Left ventricle myocardium inferior (tissue), 1 donor: ENCODE measurements at places on chromosomes 11 and 22. TPM values are rescaled to one million over a fixed set of nuclear protein-coding genes. Genes with fewer than 3 reads are reported as not detected.

Gene CSRP3
- total RNA-seq: 2,290 TPM

Gene LARGE2
- not detected for total RNA-seq

Gene TBX10
- 0.14 TPM for total RNA-seq

Gene CRACR2B
- total RNA-seq: 23.2 TPM

Gene CD3G
- 0.16 TPM for total RNA-seq

Gene SREBF2
- 74.5 TPM for total RNA-seq

Gene DGCR6
- total RNA-seq: 13.9 TPM

Gene SMTNL1
- total RNA-seq: not detected

Gene BEST1
- 0.58 TPM for total RNA-seq

Gene TRIM6
- 0.58 TPM for total RNA-seq

Gene EFEMP2
- total RNA-seq: 85.1 TPM

DNA sequence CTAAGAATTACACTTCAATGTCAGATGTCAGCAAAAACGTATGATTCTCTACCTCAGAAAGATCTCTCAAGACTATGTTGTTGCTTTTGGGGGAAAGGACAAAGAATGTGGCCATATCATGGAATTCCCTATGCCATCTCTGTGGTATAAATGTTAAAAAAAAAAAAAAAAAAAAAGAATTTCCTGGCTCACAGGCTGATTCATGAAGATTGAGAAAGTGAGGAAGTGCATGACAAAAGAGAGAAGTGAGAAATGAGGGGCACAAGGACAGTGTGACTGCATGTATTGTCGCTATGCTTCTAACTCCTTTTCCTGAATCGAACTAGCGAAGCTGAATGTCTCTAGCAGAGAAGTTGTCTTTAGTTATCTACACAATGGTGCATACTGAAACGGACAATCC, 80.6 kb upstream of the CARD18 start:
- no peaks in the 10 kb centered on the region for H3K27me3 ChIP-seq
- DNase-seq: no peak
- H3K4me1 ChIP-seq: no peaks in the 10 kb centered on the region
- no peaks in the 10 kb centered on the region for H3K36me3 ChIP-seq

GRCh38 chr22:37063431-37064420, 12.2 kb downstream of the KCTD17 start:
- no peak for DNase-seq
- peaks cover 40% of the 10 kb centered on the region for H3K27me3 ChIP-seq
- no peak overlapping the region for H3K4me3 ChIP-seq
- H3K36me3 ChIP-seq: peaks cover 24% of the 10 kb centered on the region

- H3K36me3 ChIP-seq: peaks cover 33% of the 10 kb centered on the region
- DNase-seq: no peak
- peaks cover 31% of the 10 kb centered on the region for H3K4me1 ChIP-seq
These were observed 2.4 kb downstream of the FADS1 start for GRCh38 chr11:61814247-61814957.

GRCh38 chr22:20130731-20131596, 640 bp upstream of the ZDHHC8 start:
- peak; percentile 92 for DNase-seq
- H3K36me3 ChIP-seq: peaks cover 17% of the 10 kb centered on the region
- no peaks in the 10 kb centered on the region for H3K27me3 ChIP-seq
- peaks cover 69% of the 10 kb centered on the region for H3K4me1 ChIP-seq
- H3K27ac ChIP-seq: peak overlapping the region; percentile 100
- peak overlapping the region; percentile 96 for H3K4me3 ChIP-seq

- no peaks in the 10 kb centered on the region for H3K27me3 ChIP-seq
- no peaks in the 10 kb centered on the region for H3K36me3 ChIP-seq
- no peak overlapping the region for H3K4me3 ChIP-seq
- DNase-seq: no peak
- no peak overlapping the region for H3K27ac ChIP-seq
These were observed 33.9 kb upstream of the GAB2 start for GRCh38 chr11:78451371-78452150.

DNA sequence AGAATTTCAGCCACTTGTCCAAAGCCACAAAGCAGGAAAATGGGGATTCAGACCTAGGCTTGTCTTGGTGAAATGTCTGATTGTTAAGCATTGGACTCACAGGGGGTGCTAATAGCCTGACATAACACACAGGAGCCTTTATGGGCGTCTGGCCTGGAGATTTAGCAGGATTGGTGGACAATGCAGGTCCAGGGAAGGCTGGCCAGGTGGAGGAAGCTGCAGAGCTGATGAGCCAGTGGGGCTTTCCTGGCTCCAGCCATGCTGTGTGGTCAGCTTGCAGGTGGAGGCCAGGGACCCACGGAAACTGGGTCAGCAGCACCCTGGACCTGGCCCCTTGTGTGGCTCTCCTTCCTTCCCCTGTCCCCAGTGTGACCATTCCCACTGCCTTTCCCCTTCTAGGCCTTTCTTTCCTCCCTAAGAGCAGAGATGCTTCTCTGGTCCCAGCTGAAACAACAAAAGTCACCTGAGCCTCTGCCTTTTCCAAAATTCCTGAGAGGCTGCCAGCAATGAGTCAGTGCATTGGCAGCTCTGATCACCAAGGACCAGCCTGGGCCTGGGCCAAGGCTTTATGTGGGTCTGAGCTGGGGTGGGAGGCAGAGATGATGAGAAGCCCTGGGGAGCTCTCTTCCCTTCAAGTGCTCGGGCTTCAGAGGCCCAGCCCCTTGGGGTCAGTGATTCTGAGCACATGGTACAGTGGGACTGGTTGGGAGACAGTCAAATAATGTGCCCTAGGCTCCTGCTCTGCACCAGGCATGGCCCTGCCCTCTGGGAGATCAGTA, 85.2 kb downstream of the CCDC81 start:
- H3K27me3 ChIP-seq: no peaks in the 10 kb centered on the region
- H3K4me1 ChIP-seq: peaks cover 54% of the 10 kb centered on the region
- peaks cover 5% of the 10 kb centered on the region for H3K36me3 ChIP-seq
- peak overlapping the region; percentile 32 for H3K27ac ChIP-seq

- H3K4me1 ChIP-seq: peaks cover 47% of the 10 kb centered on the region
- no peaks in the 10 kb centered on the region for H3K36me3 ChIP-seq
- peak overlapping the region; percentile 57 for H3K27ac ChIP-seq
These were observed 673 bp upstream of the MYO7A start for GRCh38 chr11:77127235-77127911.

- H3K4me3 ChIP-seq: peak overlapping the region; percentile 95
- no peaks in the 10 kb centered on the region for H3K27me3 ChIP-seq
- peaks cover 61% of the 10 kb centered on the region for H3K36me3 ChIP-seq
- H3K27ac ChIP-seq: no peak overlapping the region
- DNase-seq: no peak
- H3K4me1 ChIP-seq: peaks cover 62% of the 10 kb centered on the region
These were observed 2.8 kb downstream of the RIC8A start for GRCh38 chr11:210122-210802.
